ENCODE measurements at places on chromosomes 6 and 20.
A peak's percentile ranks its signal among the peaks of the same experiment; 100 is the strongest.

DNA sequence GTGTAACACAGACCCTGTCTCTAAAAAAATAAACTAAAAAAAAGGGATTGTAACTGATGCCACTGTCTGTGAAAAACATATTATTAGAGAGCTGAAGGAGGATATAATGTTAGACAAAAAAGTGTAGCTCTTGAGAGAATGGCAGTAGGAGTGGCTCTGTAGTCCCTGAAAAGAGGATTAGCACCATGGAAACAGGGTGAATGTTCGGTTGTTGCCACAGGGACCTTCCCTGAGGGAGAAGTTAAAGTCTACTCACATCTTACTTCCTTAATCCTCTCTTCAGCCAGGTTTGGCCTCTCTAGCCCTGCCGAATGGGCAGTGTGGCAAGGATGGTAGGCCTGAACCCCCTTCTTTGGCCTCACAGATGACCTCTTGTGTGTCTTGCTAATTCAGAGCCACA, 12.1 kb downstream of the SCAND1 start:
- DNase-seq = no peak

DNA sequence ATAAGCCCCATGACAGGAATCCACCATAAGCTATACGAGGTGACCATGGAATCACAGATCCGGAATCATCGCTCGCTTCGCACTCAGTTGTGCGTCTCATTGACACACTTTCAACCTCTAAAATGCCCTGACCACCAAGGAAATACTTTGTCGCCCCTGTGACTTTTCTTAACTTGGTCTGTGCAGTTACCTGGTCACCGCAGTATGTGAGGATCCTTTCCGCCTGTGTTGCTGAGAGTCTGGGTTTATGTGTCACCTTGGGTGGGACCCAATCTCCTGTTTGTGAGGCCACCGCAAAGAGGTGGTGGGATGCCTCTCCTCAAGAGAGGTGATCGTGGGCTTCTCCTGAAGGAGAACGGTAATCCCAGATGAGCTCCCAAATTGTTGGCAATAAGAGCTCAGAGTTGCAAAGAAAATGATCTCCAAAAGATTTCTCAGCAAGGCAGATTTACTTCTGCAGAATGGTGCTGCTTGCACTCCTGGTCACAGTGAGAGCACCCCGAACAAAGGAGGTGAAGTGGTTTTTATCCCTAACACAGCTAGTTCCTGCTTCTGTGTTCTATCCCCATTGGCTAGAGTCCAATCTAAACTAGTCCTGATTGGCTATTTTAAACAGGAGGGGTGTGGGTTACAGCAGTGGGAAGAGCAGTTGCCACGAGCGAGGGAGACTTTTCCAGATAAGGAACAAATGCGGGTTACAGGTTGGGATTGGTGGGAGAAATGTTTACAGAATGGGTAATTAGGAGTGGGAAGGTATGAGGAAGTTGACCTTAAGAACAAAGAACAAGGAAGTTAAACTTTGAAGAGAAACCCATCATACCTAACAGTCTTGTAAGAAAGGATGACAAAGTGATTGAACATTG, 9.1 kb upstream of the ZNFX1 start:
- no peak for DNase-seq

DNA sequence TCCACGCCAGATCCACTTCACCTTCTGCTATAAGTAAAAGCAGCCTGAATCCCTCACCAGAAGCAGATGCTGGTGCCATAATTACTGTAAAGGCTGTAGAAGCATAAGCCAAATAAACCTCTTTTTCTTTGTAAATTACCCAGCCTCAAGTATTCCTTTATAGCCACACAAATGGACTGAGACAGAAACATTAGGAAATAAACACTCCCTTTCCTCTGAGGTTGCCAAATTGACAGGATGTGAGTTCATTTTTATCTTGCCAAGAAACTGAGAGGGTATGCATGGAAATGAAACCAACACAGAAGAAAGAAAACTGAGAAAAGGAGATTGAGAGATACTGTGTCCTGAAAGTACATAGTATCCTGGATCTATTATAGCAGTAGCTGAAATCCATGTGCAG, 481.2 kb downstream of the HAO1 start:
- DNase-seq = no peak

DNA sequence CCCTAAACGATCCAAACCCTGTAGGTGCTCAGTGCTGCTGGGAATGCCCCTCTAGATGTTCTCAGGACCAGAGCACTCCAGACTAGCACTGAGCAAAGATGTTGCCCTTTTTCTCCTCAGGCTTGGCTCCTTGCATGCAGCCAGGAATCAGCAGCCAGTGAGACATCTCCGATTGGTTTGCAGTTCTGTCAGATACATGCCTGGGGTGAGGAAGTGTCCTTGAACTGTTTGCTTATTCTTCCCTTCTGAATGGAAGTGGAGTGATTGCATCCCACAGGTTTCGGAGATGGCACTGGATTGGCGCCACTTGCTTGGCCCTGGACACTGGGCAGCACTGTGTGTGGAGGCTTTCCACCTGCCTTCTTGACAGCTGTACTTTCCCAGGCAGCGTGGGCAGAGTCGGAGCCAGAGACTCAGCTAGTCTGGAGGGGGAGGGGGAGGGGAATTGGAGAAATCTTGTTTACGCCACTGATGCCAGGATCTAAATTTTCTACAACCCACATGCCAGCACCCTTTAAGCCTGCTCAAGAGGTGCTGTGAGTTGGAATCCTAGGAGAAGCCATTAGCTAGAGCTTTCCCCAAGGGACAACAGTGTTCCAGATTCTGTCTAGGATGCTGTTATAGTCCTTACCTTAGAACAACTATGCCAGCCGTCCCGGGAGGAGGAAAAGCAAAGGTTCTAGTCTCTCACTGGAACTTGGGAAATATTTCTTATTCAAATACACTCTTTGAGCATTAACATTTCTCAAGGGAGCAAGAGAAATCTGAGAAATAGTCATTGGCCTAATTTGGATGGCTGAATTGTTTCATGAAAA, 49.2 kb upstream of the SASH1 start:
- no peak for DNase-seq

DNA sequence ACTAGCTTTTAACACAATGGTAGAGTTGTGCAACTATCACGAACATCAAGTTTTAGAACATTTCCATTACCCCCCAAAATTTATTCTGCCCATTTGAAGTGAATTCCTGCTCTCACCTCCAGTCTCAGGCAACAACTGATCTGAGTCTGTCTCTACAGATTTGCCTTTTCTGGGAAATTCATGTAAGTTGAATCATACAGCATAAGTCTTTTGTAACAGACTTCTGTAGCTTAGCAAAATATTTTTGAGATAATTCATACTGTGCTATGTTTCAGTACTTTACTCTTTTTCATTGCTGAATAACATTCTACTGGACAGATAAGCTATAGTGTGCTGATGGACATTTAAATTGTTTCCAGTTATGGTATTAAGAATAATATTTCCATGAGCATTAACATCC, 447.3 kb upstream of the GJE1 start:
- DNase-seq = no peak

DNA sequence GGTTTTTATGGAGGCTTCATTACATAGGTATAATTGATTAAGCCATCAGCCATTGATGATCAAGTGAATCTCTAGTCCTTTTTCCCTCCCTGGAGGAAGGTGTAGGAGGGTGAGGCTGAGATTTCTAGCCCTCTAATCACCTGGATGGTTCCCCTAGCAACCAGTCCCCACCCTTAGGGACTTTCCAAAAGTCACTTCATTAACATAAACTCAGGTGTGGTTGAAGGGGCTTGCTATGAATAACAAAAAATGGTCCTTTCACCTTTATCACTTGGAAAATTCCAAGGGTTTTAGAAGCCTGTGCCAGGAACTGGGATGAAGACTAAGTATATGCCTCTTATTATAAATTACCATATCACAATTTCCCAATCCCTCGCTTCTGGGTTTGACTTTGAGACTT, 40.4 kb downstream of the SMPDL3A start:
- no peak for DNase-seq

DNA sequence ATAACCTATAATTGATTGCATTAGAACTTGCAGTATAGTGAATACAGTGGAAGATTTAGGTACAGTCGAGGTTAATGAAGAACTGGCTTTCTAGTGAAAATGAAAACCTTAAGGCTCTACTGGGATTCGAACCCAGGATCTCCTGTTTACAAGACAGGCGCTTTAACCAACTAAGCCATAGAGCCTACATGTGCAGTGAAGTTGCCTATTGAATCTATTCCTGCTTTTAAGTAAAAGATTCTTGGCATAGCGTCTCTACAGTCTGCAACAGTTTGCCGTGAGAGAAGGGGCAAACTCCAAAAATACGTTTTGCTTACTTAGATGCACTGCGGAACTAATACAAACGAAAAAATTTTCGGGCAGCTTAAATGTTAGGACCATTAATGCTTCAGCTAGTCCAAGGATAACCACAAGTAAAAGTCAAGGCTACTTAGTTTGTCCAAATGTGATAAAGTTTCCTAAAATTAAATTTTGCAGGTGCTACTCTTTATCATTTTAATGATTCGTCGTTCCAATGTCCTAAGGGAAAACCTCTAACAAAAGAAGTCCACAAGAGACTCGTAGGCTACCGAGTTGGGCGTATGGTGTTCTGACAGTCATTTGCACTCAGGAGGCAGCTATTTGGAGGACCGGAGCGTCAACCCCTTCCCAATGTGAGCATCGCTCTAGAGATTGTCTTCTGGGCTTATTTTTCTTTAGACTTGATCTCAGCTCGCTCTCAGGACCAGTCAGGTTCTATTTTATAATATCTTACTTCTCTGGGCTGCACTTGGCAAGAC, 31.3 kb upstream of the ZSCAN23 start:
- DNase-seq = peak; percentile 72

- no peak for DNase-seq
These were observed 6.4 kb downstream of the CCND3 start for GRCh38 chr6:41935193-41935574.

GRCh38 chr20:13788167-13788834, 3.5 kb downstream of the NDUFAF5 start:
- peak; percentile 64 for DNase-seq

- DNase-seq = peak; percentile 61
These were observed 11.0 kb downstream of the POU3F2 start for GRCh38 chr6:98845211-98846020.

DNA sequence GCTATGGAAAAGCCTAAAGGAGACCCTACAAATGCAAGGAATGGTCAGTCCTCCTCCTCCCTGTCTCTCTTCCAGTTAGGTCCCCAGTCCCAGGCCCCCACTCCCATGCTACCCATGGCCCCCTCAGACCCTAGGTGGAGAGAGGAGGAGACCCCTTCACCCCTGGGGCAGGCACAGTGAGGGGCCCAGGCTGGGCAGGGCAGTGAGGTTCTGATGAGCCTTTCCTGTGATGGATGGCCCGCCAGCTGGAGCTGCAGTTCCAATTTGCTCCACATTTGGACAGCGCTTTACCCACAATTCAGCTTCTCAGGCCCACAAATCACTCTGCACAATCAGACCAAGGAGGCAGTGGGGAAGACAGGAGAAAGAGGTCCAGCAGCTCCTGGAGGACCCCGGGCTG, 37.3 kb upstream of the MLN start:
- no peak for DNase-seq
